Activated CD4-positive, alpha-beta T cell treated with anti-CD3 and anti-CD28 coated beads for 24 hours (primary cell): ENCODE measurements at places on chromosomes 5 and 9.

- no peak for DNase-seq
These were observed 44.5 kb upstream of the NR5A1 start for GRCh38 chr9:124551472-124552272.

DNA sequence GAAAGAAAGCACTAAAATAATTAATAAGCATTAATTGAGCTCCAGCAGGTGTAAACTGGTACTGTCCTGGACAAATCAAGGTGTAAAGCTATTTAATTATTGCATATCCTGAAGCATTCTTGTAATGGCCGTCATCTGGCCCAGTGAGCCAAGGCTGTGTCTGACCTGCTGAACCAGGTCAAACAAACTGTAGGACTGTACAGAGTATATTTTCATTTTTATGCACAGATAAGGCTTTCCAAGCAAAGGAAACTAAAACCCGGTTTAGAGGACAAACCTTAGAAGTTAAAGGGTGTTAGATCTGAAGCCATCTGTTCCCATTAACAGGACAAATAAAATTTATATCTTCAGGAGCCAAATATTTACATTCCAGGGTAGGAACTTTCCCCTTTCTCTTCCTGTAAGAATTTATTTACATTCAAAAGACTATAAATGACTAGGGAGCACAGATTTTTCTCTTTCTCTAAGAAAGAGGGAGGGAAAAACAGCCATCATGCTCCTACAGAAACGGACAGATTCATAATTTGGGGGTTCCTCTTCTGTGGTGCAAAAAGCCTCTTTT is 69.8 kb downstream of the ESM1 start:
- DNase-seq, result no peak

GRCh38 chr9:37678789-37679273 is 28.1 kb downstream of the FRMPD1 start:
- DNase-seq, result no peak

DNA sequence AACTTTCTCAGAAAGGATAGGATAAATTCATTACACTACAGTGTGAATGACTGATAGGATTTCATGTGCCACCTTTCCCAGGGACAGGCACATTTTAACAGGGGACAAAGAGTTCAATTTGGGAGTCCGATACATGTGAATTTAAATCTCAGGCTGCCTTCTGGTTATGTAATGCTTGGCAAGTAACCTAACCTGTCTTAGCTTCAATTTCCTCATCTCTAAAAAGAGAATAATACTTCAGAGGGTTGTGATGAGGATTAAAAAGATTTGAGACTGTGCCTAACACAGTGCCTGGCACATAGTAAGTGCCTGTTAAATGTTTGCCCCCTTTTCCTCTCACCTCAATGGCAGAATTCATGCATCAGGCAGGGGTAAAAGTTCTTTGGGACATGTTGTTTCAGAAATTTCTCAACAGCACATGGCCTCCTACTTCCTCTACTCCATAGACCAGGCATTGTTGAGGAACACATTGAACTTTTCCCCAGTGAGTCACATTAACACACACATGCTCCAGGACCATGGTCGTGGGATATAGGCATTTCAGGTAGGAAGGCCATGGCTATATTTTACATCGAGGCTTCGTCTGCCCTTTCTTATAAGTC is 94.6 kb upstream of the EGFLAM start:
- no peak for DNase-seq

GRCh38 chr9:97992219-97992618 is 9.1 kb downstream of the ANP32B start:
- no peak for DNase-seq

GRCh38 chr5:55994495-55994997 is at the start of gene IL6ST:
Gene IL6ST, minus strand, starts transcription at chr5:55994963. Its CDS starts 18,685 bp downstream, at chr5:55976278.
- DNase-seq, result no peak

GRCh38 chr5:122494109-122494508 is 182.1 kb downstream of the SNCAIP start:
- DNase-seq, result no peak

DNA sequence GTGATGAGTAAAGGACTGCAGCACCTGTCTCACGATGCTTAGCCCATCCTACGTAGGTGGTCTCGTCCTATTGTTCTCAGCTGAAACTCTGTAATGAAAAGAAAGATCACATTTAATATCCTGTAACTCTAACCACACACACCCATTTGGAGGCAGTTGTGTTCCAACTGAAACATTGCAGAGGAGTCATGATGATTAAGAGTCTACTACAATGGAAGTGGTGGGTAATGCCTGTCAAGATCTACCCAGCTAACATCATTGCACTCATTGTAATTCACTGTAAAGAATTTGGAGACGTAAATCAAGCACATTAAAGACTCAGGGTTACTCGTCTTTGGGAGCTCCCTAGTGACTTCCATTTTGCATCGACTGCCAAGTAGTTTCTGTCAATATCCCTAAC is 106.0 kb upstream of the PTPN3 start:
- no peak for DNase-seq

DNA sequence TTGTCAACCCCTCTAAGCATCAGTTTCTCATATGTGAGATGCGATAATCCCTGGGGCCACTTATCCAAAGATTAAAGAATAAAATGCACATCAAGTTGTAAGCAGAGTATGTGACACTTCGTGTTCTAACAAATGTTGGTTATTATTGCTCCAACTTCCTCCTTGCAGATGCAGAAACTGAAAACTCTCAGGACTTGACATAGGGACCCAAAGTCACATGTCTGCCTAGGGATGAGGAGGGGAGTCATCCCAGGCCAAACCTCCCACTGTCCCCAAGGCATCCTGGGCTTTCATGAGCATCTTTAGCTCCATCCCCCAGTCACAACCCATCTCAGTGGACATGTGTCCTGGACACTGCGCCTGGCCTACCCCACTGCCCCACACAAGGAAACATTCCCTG is 27.5 kb upstream of the SYK start:
- no peak for DNase-seq

- no peak for DNase-seq
These were observed 29.9 kb upstream of the TCF7 start for GRCh38 chr5:134084570-134084969.

DNA sequence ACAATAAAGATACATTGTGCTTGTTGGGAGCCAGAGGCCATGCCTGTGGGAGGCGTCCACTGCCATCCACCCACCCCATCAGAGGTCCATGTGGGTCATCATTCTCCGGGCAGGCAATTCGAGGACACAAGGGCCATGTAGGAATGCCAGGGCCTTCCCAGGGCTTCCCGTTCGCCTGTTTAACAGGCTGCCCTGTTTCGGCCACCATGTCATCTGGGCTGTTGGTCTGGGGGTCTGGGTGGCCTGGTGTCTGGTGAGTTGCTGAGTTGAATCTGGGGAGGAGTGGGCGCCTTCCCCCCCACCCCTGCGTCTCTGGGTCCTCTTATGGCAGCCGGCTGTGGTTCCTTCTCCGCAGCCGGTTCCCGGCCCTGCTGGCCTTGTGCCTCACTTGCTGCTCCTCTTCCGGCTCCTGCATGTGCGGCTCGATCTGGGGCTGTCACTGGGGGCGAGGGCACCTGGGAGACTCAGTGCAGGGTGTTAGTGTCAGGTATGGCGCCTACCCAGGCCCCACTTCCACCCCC is 117.4 kb downstream of the WNK2 start:
- no peak for DNase-seq

DNA sequence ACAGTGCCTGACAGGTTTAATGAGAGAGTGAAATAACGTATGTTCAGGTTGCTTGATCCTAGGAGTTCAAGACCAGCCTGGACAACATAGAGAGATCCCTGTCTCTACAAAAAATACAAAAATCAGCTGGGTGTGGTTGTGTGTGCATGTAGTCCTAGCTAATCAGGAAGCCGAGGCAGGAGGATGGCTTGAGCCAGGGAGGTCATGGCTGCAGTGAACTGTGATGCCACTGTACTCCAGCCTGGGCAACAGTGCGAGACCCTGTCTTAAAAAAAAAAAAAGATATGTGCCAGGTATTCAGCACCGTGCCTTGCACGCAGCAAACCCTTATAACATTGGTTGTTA is 38.8 kb upstream of the SPRY4 start:
- no peak for DNase-seq

GRCh38 chr9:127950513-127951289 is 13.0 kb upstream of the DPM2 start:
- DNase-seq, result no peak

DNA sequence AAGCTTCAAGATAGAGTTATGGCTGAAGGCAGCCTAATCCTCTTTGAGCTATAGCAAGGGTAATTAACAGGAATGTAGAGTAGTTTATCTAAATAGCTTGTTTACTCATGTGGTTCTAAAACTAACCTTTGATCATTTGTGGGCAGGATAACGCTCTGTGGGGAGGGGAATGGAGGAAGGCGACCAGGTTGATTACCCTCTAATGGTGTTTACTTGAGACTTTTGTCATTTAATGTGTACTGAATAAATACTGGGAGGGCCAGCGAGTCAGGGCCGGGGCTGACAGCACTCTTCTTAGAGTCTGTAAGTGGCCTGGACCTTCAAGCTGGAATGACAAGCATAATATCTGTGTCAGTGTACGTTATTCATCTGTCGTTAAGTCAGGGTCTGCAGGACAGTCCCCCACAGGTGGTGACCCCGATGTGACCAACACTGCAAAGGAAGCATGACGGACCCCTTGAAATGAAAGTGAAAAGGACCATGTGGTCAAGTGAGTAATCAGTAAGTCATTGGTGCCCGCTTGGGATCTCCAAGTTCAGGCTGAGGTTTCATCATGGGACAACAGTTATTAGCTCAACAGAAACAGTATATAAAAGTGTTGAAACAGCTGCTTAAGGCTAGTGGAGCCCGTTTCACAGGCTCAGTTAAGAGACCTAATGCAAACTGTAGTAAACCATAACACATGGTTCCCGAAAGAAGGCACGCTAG is 162.6 kb downstream of the CPLANE1 start:
- no peak for DNase-seq

- DNase-seq, result no peak
These were observed 10.8 kb downstream of the UBLCP1 start for GRCh38 chr5:159273923-159274322.

- peak; percentile 74 for DNase-seq
These were observed 9.9 kb downstream of the CCDC69 start for GRCh38 chr5:151213803-151214613.

DNA sequence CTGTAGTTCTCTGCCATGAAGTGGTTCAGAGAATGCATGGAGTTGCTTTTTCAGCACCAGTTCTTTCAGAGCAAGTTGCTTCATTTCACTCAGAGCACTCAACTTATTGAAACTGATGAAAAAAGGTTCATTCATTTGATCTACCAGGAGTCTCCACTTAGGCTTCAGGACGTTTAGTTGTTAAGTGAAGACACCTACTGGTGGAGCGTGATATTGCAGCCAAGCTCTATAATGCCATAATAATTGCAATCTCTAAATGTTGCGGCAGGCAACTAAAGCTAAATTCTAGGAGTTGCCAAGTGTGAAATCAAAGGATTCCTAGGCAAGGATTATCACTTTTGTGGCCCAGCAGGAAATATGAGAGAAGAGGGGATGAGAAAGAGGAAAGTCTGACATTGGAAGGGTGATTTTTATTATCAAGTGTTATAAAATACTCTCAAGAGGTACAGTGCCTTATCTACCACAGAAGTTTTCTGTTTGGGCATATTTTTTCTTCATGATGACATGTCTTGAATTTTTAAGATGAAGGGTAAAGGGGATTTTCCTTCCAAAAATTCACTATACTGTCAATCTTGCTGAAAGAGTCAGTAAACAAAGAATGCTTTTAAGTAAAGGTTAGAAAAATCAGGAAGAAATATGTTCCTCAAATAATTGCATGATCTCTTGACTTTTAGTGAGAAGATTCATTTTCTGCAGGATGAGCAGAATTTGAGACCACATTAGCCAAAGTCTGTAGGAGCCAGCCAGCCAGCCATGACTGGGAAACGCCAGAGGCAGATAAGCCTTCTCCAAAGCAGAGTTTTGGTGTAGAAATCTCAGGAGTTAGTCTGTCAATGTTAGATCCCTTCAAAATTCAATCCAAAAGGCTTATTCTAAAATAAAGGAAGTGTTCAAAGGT is 83.4 kb downstream of the SH3PXD2B start:
- peak; percentile 43 for DNase-seq

GRCh38 chr9:123265833-123266232 is 2.6 kb downstream of the STRBP start:
- no peak for DNase-seq

DNA sequence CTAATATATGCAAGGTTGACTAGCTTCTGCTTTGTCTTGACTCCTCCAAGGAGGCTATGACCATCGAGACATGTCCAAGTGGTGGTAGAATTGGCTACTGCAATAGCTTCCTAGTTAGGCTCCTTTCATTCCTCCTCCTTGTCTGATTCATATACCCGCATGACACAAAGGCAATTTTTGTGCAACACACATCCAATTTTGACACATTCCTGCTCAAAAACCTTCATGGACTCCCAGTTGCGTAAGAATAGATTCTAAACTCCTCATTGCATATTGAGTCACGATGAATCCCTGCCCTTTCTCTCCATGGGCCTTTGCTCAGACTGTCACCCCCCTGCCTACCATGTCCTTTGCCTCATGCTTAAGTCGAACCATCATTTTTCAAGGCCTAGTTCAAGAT is 344.5 kb downstream of the ACTL7B start:
- DNase-seq, result no peak

DNA sequence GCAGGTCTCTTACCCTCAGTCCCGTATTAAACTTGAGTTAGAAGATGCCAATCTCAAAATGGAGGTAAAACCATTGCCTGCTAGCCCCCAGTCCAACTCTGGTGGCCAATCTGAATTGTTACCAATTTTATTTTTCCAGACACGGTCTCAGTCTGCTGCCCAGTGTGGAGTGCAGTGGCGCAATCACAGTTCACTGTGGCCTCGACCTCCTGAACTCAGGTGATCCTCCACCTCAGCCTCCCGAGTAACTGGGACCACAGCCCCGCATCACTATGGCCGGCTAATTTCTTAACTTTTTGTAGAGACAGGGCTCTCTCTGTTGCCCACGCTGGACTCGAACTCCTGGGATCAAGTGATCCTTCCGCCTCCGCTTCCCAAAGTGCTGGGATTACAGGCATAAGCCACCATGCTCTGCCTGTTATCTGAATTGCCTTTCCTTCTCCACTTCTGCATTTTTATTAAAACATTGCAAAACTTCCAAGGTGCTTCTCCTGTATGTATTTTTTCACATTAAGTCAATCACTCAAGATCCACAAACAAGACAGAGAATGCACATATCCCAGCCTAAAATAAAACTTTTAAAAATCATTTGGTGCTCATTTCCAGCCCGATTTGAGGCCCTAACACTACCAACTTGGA is 2.3 kb downstream of the FANCC start:
- no peak for DNase-seq

DNA sequence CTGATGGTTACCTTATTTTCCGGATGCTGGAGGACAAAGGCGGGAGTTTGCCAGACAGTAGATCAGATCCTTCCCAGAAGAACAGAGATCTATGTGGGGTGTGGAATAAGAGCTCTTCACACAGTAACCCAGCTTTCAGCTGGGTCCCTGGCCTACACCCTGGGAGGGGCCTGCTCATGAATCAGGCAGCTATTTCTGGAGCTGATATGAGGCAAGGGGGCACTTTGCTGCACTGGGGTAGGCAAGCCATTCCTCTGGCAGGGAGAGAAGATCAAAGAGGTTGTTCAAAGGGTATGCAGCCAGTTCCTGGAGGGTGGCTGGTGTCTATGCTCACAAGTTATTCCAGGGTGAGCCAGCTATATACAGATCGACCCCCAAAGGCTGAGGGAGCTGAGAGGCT is 48.6 kb downstream of the CYSTM1 start:
- DNase-seq, result no peak

- DNase-seq, result no peak
These were observed 7.7 kb upstream of the SEMA5A start for GRCh38 chr5:9553561-9553960.
